SIG-M5 (cell line): ENCODE measurements at places on chromosomes 5 and 9.

DNA sequence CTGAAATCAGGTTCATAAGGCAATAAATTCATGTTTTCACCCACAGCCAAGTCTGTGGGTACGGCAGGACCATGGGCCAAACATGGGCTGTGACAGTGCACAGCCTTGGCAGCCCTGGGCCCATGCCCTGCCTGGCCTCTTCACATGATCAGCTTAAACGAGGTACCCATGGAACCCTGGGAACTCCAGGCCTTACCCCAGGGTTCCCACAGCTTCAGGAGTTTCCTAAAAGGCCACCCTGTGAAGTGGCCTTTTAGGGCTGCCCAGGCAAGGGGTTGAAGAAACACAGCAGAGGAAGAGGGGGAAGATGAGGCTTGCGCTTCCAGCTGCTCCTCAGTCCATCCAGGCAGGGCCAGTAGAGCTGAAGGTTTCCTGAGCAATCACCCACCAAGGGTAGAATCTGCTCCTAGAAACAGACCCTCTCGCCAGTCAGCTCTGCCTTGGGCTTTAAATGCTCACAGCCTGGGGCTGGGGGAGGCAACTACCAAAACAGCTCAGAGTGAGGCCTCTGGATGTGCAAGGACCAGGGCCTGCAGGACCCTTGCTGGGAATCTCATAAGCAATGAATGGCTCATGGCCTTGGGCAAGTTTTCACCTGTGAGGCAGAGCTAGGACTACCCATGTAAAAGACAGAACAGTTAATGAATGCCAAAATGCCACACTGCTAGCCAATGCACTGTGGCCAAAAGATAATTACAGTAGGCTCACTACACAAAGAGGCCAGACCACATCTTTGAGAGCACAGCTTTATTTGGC, 79.3 kb upstream of the LRRTM2 start:
- DNase-seq: no peak

DNA sequence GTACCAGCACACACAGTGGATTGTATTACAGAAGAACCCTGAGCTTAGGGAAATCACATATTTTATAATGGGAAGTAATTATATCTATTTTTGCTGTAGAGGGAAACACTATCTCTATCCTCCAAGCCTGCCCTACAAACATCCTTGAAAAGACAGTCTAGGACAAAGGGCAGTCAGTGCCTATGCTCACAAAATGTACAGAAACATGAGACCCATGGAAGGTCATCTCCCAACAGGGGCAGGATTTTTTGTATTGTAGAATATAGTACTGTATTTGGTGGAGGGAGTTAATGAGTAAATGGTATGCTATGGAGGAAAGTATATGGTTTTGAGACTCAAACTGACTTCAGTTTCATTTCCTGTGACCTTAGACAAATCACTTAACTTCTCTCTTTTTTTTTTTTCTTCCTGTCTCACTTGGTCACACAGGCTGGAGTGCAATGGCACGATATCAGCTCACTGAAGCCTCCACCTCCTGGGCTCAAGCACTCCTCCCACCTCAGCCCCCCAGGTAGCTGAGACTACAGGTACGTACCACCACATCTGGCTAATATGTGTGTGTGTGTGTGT, 5.8 kb upstream of the RAB14 start:
- DNase-seq: no peak

DNA sequence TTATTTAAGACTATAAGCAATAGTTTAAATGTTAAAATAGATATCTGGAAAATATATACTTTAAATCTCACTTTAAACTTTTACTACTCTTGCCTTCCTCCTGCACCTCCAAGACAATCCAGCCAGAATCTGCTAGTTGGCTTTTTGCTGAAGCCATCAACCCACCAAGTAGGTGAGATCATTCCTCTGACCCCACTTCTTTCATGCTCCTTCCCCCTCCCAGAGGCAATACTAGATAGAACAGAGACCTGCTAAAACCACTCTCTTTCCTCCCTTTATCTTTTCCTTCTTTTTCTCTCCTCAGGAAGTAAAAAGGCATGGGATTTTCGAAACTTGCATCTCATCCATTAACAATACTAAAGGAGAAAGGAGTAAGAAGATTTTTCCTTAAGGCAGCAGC, 30.1 kb upstream of the CAMK4 start:
- no peak for DNase-seq

DNA sequence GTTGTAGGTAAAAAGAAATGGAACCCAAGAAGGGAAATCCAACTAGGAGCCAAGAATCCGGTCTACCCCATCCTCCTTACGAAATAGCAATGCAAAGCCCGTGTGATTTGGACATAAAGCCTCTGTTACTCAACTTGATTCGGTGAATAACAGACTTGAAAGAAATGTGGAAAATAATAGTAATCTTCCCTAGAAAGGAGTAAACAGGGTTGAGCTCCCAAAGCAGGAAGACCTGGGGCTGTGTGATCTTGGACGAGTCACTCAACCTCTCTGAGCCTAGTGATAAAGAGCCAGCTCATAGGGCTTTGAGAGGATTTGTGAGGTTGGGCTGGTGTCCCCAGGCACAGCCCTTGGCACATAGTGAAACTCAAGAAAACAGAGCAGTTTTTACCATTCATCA, 42.7 kb upstream of the IL17B start:
- no peak for DNase-seq

DNA sequence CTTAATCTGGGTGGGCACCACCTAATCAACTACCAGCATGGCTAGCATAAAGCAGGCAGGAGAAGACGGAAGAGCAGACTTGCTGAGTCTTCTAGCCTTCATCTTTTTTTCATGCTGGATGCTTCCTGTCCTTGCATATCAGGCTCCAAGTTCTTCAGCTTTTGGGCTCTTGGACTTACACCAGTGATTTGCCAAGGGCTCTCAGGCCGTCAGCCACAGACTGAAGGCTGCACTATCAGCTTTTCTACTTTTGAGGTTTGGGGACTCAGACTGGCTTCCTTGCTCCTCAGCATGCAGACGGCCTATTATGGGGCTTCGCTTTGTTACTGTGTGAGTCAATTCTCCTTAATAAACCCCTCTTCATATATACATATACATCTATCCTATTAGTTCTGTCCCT, 180.2 kb downstream of the TRPM3 start:
- DNase-seq: no peak

GRCh38 chr9:71638627-71639026, 129.7 kb downstream of the CEMIP2 start:
- no peak for DNase-seq

GRCh38 chr5:94240596-94240992, 377.8 kb downstream of the KIAA0825 start:
- no peak for DNase-seq

DNA sequence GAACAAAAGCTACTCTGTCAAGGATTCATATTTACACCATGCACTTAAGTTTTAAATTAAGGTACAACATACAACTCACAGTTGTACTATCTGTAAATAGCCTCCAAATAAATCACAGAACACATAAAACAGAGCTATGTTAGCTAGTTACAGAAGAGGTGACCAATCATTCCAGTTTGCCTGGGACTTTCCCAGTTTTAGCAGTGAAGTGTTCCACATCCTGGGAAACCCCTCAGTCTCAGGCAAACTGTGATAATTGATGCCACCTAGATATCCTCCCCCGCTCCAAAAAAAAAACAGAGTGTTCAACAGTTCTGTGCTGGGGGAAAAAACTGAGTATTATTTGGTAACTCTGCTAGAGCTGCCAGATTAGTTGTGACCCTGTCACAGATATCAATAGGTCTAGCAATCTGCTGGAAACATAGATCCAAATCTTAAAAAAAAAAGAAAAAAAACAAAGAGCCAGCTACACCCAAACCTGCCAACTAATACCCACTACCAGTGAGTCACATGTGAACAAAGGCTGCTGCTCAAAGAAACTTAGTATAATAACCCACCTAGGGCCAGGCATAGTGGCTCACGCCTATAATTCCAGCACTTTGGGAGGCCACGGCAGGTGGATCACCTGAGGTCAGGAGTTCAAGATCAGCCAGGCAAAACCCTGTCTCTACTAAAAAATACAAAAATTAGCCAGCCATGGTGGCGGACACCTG, 5.7 kb downstream of the TBCA start:
- DNase-seq: no peak

- peak; percentile 17 for DNase-seq
Observed at GRCh38 chr9:20990867-20991266, 40.6 kb downstream of the HACD4 start.

DNA sequence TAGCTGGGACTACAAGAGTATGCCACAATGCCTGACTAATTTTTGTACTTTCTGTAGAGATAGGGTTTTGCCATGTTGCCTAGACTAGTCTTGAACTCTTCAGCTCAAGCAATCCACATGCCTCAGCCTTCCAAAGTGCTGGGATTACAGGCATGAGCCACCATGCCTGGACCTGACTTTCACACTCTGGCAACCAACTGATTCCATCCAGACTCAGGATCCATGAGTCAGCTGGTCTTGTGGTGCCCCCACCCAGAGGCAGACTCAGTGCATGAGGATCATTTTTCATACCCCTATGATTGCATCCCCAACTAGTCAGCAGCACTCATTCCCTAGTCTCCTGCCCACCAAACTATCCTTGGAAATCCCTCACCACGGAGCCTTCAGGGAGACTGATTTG, 375.9 kb downstream of the ANXA1 start:
- no peak for DNase-seq

- DNase-seq: no peak
Observed at GRCh38 chr5:159459951-159460538, 129.8 kb upstream of the IL12B start.

GRCh38 chr5:16477541-16477940, 11.9 kb upstream of the ZNF622 start:
- no peak for DNase-seq

DNA sequence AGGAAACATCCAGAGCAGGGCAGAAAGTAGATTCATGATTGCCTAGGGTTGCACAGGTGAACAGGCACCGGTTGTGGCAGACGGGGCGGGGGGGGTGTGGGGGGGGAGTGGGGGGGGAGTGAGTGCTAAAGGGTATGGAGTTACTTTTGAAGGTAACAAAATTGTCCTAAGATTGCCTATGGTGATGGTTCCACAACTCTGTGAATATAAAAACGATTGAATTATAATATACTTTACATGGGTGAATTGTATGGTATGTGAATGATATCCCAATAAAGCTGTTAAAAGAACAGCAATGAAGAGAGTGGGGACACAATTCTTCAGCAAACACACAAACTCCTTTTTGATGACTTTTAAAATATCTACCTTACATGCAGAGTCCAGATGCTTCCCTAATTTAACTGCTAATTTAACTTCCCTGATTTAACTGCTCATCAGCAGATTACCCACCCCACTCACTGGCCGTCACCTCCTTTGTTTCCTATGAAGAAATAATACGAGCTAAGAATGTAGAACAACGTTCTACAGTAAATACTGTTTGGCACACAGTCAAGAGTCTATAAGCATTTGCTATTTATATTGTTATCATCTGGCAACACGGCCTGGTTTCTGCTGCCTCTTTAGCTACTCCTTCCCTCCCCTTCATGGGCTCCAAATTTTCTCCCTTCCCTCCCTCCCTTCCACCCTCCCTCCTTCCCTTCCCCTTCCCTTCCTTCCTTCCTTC, 83.5 kb downstream of the PTCH1 start:
- DNase-seq: no peak

DNA sequence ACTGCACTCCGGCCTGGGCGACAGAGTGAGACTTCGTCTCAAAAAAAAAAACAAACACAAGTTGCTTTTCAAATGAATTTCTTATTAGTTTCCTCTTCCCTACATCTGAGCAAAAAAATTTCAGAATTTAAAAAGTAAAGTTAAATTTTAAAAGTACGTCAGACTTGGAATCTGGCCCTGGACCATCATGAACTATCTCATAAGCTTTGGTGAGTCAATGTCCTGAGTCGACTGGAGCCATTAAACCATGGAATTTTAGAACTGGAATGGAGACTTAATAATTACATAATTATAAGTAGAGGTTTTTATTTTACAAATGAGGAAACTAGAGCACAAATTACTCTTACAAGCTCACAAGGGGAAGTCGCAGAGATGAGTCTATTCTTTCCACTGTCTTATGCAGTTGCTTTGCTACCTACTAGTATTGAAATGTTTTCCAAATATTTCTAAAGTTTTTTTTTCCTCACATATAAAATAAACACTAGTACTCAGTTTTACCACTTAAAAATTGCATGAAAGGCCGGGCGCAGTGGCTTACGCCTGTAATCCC, 98.0 kb upstream of the ZNF608 start:
- no peak for DNase-seq

- DNase-seq: peak; percentile 84
Observed at GRCh38 chr9:114364134-114365041, 23.4 kb downstream of the AKNA start.

- no peak for DNase-seq
Observed at GRCh38 chr5:118224546-118224945, 763.8 kb downstream of the DTWD2 start.

DNA sequence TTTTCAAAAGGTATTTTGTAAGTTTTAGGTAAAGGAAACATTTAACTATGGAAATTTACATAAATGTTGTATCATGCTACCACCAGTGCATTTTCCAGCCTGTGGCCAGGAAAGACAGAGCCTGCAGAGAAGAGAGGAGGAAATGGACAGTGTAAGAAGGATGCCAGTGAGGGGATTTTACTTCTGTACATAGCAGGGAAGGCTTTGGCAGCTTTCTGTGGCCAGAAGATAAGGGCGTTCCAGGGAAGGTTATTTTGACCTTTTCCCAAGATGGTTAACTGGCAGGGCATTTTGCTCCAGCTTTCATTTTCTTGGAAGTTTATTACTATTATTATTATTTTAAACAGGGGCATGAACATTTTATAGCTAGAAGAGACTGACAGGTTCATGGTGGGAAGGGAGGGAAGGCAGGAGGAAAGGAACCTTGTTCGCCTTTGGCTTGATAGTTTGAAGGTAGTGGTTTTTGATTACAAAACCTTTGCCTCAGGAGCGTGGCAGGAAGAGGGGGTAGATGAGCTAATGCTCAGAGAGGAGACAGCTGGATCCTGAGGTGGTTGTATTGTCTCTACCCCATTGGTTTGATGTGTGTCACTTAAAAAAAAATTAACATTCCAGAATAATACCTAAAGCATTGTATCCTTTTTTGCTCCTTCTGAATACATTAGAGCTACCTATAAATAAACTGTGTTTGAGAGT, 4.1 kb downstream of the ISOC1 start:
- no peak for DNase-seq

GRCh38 chr5:178624631-178625546, 2.0 kb downstream of the CLK4 start:
- no peak for DNase-seq

DNA sequence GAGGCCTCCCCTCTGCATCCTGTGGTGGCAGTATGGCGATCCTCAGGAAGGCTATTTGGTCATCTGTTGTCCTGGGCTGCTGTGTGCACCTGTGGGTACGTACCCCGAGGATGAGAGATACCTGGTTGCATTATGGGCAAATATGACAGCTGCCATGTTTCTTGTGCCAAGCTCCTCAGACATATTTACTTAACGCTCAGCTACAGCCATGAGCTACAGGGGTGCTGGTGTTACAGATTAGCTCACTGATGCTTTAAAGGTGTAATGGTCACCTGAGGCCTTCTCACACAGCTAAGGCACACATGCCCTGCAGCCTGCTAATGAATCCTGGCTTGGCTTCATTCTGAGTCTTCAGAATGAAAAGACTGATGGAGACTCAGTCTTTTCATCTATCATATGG, 12.0 kb downstream of the NDST1 start:
- no peak for DNase-seq
